COR-L47 (cell line): ENCODE measurements at places on chromosomes 3 and 15.

DNA sequence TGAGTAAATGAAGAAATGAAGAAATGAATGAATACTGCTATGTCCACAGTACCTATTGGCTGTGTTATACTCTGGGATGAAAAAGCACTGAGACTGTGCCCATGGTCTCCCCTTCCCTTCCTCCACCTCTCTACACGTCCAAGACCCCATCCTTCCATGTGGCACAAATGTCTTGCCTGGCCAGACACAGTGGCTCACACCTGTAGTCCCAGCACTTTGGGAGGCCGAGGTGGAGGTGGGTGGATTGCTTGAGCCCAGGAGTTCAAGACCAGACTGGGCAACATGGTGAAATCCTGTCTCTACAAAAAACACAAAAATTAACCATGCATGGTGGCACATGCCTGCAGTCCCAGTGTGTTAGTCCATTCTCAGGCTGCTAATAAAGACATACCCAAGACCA lies 200.1 kb downstream of the FAM43A start:
- DNase-seq = no peak

- DNase-seq = no peak
Observed at GRCh38 chr15:34765741-34766140, 10.9 kb upstream of the GJD2 start.

DNA sequence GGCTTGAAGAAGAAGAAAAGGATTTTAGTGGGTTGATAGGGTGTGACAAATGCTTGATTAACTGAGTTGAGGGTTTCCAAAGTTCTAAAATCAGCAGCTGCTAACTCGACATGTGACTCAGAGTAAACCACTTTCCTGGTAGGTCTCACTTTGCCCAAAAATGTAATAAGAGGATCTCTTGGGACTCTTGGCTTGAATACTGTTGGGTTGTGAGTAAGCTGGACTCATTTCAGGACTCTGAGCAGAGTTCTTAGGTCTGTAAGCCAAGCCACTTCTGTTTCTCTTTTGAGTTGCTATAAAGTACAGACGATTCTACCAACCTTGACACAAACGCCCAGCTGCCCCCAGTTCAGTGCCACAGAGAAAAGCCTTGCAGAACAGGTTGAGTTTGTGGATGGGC lies 241.1 kb downstream of the ZNF621 start:
- DNase-seq = no peak

GRCh38 chr3:180073561-180073960 lies 36.8 kb upstream of the PEX5L start:
- no peak for DNase-seq

DNA sequence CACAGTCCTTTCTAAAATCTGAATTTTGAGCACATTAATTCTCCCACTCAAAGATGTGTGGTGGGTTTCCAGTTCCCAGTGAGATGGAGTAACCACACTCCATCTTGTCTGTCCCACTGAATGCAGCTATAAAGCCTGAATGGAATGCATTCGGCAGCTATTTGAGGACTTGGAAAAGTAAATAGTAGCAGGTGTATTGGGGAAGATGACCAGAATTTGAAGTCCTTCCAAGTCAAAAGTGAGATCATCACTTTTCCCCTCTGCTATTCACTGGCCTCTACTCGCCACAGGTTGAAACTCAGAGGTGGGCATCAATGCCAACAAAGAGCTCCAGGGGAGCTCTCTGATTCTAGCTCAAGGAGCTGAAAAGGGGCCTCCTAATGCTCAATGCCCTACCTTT lies 8.1 kb upstream of the GNB5 start:
- no peak for DNase-seq

GRCh38 chr3:101281521-101282030 lies 38.8 kb downstream of the IMPG2 start:
- DNase-seq = no peak

DNA sequence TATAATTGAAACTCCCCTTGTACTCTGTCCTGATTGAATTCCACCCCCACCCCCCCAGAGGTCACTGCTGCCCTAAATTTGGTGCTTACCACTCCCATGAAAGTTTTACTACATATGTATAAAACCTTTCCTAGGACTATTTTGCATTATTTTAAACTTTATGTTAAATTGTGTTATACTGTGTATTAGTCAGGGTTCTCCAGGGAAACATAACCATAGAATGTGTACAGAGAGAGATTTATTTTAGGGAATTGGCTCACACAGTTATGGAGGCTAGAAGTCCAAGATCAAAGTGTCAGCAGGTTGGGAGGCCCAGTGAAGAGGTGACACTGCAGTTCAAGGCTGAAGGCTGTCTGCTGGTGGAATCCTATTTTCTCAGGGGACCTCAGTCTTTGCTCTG lies 29.2 kb downstream of the BFSP2 start:
- no peak for DNase-seq

DNA sequence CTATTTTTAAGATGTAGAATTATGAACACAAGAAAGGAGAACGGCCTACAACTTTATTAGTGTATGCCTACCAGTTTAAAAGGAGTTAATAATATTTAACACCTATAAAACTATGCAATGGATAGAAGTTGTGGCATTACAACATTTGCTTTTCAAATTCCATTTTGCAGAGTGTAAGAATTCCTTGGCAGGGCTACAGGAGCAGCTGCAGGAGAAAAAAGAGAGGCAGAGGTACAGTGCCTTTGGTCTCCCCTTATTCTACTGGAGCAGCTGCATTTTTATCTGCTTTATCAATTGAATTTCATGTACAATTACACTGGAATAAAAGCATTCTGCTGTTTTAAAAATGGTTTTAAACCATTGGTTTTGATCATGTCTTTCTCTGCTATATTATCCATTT lies 145.7 kb upstream of the KCNH8 start:
- no peak for DNase-seq

- no peak for DNase-seq
Observed at GRCh38 chr3:119314821-119315220, 20.6 kb downstream of the ARHGAP31 start.

DNA sequence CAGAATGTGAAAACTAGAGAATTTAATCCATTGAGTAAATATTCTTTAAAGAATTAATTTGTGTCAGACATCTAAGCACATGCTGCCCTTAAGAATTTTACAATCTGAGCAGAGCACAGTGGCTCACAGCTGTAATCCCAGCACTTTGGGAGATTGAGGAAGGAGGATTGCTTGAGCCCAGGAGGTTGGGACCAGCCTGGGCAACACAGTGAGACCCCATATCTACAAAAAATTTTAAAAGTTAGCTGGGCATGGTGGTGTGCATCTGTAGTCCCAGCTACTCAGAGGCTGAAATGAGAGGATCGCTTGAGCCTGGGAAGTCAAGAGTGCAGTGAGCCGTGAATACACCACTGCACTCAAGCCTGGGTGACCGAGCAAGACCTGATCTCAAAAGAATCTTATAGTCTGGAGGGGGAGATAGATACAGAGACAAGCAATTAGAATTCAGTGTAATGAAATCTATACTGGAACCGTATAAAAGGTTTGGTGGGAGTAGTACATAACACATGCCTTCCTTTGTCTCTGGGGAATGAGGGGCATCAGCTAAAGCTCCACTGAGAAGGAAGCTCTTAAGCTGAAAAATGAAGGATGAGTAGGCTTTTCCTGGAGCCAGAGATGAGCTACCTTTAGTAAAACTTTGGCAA lies 21.2 kb downstream of the ATP11B start:
- DNase-seq = no peak

GRCh38 chr15:68734352-68734751 lies 86.3 kb downstream of the ANP32A start:
- DNase-seq = no peak

DNA sequence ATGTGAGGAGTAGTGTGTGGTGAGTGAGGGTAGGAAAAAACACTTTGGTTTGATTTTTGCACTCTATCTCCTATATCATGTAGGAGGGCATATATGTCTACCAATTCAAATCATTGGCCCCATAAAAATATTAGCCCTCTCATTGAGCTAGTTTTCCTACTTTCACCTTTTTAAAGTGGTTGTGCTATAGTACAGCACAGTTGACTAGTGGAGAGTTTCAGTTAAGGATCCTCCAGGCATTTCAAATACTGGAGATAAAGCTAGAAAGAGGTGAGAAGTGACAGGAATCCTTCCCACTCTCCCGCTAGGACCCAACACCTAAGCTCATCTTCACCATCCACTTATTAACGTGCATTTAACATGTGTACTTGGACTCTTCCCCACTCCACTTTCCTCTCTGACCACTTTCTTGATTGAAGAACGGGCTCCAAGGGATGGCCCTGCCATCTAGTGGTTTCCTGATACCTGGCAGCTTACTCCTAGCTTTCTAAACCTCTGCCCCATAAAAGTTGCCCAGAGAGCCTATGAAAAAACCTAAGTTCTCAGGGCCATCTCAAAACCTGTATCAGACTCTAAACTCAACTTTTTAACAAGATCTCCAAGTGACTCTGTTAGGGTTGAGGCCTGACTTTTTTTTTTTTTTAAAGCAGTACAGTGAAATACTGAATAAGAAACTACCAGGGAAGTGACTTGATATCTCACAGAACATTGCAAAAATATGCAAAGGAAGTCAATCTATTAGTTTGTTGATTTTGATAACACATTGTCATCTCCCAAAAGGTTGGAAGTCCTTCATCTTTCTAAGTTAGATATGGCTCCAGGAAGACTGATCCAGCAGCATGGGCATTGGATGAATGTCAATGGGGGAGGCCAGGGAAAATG lies 17.9 kb downstream of the IL12A start:
- DNase-seq = peak; percentile 53

DNA sequence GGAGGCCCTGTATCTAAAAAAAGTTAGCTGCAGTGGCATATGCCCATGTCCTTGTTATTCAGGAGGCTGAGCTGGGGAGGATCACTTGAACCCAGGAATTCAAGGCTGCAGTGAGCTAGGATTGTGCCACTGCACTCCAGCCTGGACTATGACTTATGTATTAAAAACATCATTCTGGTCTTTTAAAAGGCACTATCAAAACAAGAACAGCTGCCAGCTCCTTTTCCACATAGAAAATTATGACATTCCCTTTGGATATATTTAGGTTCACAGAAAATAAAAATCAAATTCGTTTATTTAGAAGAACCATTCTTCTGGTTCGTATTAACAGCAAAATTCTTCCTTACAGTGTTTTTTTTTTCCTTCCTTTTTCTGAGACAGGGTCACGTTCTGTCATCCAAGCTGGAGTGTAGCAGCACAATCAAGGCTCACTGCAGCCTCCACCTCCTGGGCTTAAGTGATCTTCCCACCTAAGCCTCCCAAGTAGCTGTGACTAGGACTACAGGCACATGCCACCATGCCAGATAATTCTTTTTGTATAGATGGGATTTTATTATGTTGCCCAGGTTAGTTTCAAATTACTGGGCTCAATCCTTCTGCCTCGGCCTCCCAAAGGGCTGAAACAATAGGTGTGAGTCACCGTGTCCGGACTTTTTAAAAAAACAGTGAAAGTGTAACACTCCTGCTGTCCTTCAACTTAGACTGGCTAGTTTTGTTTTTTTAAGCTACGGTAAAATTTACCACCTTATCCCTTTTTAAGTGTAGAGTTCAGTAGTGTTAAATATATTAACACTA lies 13.9 kb downstream of the ICE2 start:
- no peak for DNase-seq

- DNase-seq = no peak
Observed at GRCh38 chr3:112982710-112983109, 7.8 kb upstream of the CD200R1 start.

DNA sequence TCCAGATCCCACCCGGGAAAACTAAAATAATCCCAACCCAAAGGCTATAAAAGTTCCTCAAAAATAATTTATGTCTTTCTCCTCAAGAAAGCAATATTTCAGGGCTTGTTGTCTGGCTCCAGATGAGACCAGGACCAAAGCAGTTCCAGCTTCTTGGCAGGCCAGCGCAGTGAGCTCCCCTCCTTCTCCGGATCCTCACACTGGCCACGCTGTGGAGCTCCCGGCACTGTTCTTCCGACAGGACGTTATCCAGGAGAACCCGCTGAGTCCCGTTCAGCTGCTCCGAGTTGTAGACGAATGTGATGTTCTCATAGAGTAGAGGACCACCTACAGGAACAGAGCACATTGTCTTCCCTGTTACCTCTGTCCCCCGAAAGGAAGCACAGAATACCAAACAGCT lies 146.3 kb downstream of the P3H2 start:
- DNase-seq = no peak

GRCh38 chr15:69272139-69272538 lies 26.6 kb upstream of the PAQR5 start:
- no peak for DNase-seq

DNA sequence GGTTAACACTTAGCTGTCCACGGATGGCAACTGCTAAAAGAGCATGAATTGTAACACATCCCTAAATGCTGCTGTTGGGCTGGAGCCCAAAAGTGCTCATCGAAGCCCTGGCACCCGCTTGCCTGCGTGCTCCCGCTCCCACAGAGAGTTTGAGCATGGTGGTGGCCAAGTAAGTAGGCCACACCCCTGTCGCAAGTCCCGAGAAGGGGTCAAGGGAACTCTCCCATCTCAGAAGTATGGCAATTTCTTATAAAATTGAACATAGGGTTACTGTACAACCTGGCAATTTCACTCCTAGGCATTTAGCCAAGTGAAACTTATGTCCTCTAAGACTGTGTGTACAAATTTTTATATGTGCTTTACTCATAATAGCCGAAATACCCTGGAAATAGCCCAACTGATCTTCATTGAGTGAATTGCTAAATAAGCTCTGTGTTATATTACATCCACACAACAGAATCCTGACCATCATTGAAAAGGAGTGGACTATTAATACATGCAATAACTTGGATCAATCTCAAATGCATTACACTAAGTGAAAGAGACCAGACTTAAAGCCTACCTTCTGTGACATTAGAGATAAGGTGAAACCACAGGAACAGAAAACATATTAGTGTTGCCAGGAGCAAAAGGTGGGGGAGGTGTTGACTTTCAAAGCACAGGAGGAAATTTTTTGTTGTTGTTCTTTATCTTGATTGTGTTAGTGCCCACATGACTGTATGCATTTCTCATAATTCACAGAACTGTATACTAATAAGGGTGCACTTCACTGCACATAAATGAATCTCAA lies 1.5 kb upstream of the GCSAM start:
- no peak for DNase-seq

- DNase-seq = peak; percentile 73
Observed at GRCh38 chr15:31365655-31366127, 39.1 kb downstream of the KLF13 start.

- no peak for DNase-seq
Observed at GRCh38 chr3:115975353-115975752, 352.0 kb downstream of the GAP43 start.

DNA sequence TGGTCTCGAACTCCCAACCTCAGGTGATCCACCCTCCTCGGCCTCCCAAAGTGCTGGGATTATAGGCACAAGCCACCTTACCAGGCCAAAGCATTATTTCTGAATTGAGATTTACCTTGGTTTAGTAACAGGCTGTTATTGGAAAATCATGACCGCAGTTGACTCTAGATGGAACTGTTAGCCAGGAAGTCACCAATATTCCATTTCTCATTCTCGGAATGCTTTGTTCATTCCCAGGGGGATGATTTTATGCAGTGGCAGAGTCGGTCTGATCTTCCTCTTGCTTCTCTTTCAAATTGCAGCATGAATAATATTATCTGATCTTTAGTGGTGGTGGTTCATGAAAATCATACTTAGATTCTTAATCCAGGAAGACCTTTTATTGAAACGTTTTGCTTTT lies 195.5 kb upstream of the MBNL1 start:
- no peak for DNase-seq

- no peak for DNase-seq
Observed at GRCh38 chr3:177060492-177060891, 136.8 kb downstream of the TBL1XR1 start.

- DNase-seq = no peak
Observed at GRCh38 chr15:99605490-99605931, 39.7 kb downstream of the MEF2A start.
